Activated T-cell treated with anti-CD3 and anti-CD28 coated beads for 48 hours (primary cell): ENCODE measurements at places on chromosomes 1 and 21.

GRCh38 chr1:230682882-230683610 lies 30.9 kb downstream of the AGT start:
- DNase-seq: no peak

- DNase-seq: peak; percentile 3
Measured at GRCh38 chr1:184036517-184036949, 995 bp downstream of the COLGALT2 start.

- peak; percentile 46 for DNase-seq
Measured at GRCh38 chr1:156889802-156890580, 3.5 kb upstream of the PEAR1 start.

DNA sequence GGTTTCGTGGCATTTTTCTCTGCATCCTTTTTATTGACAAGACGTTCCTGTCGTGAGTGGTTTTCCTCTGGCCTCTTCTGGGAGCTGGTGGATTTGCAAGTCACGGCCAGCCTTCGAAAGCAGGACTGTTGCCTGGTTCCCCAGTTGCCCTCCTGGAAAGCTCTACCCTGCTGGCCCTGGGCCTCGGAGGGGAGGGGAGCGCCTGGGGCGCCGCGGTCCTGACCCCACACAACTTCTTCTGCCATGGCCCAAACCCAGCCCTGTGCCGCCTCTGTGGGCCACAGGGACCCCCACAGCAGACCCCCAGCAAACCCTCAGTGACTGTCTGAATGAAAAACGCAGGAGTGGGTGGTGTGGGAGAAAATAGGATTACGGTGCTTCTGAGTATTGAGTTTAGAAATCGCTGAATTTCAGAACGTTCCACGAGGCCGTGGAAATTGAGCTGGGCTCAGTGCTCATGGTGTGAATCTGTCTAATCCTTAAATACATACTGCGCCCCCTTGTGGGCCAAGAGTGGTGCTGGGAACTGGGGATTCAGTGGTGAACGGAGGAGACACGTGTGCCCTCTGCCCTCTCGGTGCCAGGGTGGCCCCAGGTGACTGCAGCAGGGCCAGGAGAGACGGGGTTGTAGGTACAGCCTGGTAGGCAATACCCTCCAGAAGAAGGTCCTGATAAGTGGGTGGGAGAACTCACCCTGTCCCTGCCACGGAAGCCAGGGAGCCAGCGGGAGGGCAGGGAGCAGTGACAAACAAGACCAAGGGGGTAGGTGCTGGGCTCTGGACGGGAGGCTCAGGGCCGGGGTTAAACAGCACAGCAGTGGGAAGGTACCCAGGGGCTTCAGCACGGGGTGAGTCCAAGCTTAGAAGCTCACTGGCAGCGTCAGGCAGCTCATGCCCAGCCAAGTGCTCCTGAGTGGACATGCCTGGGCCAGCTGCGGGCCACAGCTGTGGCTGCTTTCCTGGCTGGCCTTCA lies 101.2 kb upstream of the COL6A1 start:
- DNase-seq: peak; percentile 67

DNA sequence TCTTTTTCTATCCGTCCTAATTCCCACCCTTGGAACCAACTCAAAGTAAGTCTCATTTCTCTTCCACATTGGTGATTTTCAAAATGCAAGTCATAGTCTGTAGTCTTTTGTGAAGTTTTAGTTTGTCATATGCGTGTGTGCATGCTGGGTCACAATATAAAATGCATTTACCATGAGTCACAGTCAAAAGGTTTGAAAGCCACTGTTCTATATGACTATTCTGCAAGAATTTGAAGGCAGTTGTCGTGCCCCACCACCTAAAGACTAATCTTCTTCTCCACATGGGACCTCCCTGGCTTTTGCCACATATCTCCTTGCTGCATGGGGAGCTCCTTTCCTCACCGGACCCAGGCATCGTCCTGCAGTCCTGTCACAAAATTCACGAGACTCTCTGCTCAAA lies 1.6 kb downstream of the STPG1 start:
- no peak for DNase-seq

GRCh38 chr1:183996040-183996384 lies 41.5 kb downstream of the COLGALT2 start:
- no peak for DNase-seq

DNA sequence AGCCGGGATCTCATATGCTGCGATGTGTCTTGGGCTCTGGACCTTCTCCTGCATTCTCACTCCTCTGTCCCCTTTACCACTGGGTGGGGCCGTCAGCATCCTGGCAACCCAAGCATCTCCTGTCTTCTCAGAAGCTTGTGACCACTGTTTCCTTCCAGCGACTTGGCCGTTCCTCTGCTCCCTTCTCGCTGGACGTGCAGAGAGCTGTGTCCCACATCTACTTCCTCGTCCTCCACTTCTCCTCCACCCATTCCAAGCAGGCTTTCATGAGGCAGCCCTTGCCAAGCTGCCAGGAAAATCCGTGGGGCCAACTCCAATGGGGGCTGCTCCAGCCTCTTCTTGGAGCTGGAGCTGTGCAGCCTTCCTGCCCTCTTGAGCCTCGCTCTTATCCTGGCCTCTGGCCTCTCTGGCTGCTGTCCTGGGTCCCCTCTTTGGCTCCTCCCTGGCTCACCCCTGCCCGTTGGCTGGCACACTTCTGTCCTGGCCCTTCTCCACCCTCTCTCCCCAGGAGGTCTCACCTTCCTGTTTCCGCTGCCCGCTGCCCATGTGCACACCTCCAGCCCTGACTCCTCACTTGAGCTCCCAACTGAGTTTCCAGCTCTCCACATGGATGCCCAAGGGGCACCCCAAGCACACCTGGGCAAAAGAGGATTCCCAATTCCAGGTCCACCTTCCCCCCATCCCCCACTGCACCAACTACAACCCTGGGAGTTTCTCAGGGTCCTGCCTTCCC lies 8.7 kb downstream of the FAM131C start:
- no peak for DNase-seq

DNA sequence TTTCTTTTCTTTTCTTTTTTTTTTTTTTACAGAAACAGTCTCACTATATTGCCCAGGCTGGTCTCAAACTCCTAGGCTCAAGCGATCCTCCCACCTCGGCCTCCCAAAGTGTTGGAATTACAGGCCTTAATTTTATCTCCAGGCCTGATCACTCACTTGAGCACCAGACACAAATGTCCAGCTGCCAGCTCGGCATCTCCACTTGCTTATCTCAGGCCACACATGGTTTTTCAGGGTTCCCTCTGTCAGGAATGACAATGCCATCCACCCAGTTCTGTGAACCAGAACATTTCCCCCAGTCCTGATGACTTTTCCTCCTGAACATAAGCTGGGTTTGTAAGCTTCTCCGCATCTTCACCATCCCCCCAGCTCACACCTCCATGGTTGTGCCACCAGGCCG lies 44.6 kb upstream of the ZNF281 start:
- no peak for DNase-seq

DNA sequence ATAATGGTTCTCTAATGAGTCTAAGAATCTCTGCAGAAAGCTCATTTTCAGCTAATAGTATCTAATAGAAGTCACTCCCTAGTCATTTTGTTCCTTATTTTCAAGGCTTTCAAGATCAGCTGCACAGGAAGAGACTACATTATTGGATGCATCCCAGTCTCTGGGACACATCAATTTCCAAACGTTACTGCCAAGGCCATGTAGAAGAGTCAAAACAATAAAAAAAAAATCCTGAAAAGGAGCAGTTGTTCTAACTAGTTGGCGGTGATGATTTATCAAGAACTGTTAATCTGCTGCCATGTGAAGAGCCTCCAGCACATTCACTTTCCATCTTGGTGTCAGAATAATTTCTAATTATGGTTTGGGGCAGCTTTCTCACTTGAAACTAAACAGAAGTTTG lies 5.7 kb downstream of the DDAH1 start:
- DNase-seq: no peak

DNA sequence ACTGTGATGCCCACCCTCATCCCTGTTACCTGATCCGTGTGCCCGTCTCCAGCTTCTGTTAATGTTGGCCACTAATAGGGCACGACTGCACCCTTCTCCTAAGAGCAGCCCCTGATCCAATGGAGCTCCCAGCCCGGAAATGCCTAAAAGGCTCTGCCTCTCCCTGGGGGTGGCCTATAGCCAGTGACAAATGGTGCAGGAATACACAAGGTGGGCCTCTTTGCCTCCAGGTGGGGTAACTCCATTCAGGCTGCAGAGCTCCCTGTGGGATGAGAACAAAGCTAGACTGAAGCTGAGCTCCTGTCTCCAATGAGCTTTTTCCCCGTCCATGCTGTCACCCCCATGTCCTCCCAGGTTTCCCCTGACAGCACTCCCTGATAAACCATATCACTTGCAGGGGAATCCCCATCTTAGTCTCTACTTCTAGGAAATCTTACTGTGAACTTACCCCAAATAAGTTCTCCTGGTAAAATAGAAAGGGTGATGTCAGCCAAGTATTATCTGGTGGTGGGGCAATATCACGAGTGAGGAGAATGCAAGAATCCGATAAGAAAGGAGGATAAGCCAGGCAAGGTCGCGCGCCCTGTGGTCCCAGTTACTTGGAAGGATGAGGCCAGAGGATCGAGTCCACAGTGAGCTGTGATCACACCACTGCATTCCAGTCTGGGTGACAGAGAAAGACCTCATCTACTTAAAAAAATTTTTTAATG lies 18.6 kb downstream of the S100A7A start:
- no peak for DNase-seq

GRCh38 chr21:44957901-44958451 lies 18.1 kb downstream of the SLX9 start:
- DNase-seq: no peak
